ENCODE measurements at places on chromosomes 13 and 19.

DNA sequence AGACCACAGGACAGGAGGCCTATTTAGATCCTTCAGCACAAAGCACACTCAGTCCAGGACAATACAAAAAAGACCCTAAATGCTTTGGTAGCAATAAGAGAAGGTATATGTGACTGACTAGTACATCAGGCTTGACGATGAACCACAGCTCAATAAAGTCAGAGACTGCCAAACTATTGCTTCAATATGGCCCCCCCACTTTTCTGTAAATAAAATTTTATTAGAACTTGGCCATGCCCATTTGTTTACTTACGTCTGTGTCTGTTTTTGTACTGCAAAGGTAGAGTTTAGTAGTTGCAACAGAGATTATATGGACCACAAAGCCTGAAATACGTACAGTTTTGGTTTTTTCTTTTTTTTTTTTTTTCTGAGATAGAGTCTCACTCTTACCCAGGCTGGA lies 136.7 kb downstream of the IRS2 start:
- no peak for DNase-seq

DNA sequence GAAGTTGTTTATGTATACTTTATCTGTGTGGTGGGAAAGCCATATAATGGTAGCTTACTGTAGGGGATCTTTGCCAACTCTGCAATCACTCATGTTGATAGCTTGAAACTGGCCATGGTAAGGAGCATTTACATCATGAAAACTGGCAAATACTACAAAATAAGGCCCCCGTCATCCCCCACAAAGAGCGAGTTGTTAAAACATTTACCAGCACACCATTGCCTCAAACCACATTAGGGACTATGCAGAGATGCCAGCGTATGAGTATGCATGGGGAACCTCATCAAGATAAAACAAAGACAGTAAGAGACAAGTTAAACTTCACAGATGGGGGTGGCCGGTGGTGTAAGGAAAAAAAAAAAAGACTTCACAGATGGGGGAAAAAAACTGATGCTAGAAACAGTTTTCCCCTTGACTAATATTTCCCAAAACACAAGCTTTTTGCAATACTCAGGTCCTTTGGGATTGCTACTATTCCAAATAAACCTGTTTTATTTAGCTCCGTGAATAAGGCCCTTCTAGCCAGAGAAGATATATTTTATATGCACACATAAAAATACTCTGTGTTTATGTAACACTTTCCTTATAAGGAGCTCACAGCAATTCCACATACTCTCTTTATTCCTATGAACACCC lies 70.6 kb upstream of the SERP2 start:
- DNase-seq, result no peak

DNA sequence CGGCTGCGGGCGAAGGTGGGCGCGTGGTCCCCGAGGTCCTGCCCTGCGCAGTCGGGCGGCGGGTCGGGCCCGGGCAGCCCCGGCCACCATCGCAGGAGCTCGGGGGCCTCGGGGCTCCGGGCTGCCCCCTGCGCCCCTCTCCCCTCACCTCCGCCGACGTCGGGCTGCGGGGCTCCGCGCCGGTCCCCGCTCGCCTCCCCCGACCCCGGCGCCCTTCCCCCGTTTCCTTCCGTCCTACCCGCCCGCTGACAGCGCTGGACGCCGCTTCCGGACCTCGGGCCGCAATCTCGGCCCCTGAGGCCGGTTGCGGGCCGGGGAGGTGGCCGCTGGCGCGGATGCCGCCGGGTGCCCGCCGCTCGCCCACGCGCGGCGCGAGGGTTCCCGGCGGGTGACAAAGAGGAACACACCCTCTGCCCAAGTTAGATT lies 720 bp downstream of the FARP1 start:
- DNase-seq, result no peak

DNA sequence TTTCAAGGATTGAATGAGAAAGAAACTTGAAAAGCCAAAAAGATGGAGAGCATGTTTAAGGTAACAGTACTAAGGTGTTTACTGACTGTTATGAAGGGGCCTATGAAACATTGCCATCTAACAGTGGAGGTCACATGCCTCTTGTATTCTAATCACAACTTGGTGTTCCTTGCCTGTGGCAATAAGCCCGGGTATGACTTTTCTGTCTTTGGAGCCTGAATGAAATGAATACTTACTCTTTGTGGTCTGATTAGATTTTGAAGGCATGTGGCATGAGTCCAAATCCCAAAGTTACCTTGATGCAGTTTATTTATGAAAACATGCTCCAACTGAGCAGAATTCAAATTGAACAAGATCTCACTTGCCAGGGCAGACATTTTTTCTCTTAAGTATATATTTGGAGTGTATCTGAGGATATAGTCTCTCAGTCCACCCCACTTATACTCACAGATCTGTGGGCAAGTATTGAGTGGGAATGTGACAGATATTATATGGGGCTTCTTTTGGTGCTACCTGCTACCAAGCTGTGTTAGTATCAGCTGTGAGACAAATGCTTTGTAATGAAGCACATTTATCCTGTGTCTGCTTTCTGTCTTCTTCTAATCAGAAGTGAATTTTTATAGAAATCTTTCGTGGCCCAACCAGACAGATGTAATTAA lies 67.5 kb downstream of the B3GLCT start:
- no peak for DNase-seq

DNA sequence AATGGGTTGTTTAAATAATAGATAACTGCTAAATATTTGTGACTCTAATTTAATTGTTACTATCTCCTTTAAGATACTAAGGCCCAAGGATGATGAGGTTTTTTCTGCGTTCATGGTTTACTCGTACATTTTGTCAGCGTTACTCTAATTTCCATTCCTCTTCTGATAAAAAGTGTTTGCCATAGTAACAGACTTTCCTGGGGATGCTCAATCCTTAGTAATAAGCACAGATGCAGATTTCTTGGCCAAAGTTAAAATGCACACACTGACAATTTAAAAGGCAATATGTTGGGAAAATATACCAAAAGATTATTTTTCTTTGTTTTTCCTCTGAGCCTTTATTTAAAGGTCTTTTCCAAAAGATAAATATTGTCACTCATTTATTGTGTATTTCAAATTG lies 149.6 kb downstream of the IRS2 start:
- no peak for DNase-seq

GRCh38 chr13:32902874-32903273 lies 113.3 kb upstream of the KL start:
- DNase-seq, result no peak

GRCh38 chr19:8342684-8343482 lies at the start of gene KANK3:
TSS of gene KANK3 (minus strand) at chr19:8343262. CDS start at chr19:8337828, 5,434 bp downstream.
- peak; percentile 99 for DNase-seq

- DNase-seq, result no peak
Measured at GRCh38 chr13:34583181-34583580, 358.9 kb upstream of the NBEA start.

DNA sequence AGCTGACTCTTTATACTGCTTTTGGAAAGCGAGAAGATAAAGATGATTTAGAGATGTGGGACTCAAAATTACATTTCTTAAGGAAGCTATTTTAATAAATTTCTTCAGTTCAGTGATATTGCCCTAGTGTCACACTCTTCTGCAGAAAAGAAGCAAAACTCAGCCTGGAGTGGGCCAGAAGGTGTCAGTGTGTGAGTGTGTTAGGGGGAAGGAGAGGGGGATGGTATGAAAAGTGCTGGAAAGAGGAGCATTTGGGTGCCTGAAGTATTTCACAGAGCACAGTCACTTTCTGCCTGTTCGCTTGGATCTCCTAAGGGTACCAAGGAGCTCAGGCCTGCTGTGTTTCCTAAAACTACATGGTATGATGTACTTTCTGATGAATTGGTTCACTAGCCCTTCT lies 84.5 kb upstream of the FRY start:
- DNase-seq, result no peak

- no peak for DNase-seq
Measured at GRCh38 chr19:12112701-12113100, 27.4 kb downstream of the ZNF20 start.

DNA sequence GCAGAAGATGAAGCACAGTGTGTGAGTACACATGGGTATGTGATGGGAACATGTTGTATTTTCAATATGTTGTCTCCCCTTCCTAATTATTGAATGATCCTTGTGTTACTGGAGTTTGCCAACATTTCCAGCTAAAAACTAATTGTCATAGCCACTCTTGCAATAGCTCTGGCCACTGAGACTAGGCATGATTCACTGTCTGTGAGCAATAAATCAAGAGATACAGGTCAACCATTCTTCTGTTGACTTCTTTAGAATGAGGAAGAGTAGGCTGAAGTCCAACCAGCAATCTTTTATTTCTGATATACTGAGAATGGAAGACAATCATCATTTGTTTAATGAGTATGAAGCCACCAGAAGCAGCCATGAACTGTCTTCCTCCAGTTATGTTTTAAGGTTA lies 413.9 kb downstream of the SLITRK5 start:
- no peak for DNase-seq

GRCh38 chr19:15722956-15723355 lies 4.9 kb upstream of the OR10H2 start:
- DNase-seq, result no peak

DNA sequence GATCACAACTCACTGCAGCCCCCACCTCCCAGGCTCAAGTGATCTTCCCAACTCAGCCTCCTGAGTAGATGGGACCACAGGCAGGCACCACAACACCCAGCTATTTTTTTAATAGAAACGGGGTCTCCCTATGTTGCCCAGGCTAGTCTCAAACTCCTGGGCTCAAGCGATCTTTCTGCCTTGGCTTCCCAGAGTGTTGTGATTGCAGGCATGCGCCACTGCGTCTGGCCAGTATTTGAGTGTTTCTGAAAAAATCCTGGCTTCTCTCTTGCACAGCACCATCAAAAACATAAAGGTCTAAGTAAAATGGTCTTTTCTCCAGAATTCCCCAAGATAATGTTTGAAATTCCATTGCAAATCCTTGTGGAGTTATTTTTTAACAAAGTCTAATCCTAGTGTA lies 47.8 kb downstream of the ELF1 start:
- DNase-seq, result no peak

DNA sequence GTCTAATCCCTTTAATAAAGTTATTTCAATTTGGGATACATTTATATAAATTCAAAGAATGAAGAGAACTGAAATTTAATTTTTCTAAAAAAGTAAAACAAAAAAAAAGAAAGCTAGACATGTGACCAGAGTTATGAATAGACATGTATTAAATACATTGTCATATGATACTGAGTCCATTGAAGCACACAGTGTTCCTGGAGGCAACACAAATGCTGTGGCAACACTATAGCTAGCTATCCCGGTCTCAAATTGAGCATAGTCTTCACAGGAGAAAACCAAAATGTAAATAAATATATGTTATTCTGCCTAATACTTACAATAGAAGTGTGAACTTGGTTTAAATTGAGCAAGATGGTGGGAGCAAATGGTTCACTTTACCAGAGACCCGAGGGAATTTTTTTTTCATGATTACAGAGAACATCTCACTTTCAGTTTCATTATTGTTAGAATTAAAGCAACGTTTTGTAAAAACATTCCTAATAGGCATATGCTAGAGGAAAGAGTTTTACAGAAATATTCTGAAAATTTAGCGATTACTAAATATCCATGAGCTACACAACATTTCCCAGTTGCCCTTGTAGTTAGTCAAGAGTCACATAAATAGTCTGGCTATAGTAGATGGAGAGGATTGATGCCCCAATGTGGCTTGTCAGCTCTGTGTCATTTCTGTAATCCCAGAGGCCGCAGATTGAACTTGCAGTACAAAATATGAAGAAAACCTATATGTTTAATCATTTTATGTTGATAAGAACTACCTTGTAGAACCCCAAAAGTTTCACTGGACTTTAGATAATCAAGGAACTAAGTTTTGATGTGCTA lies 775.7 kb upstream of the SPRY2 start:
- DNase-seq, result no peak

DNA sequence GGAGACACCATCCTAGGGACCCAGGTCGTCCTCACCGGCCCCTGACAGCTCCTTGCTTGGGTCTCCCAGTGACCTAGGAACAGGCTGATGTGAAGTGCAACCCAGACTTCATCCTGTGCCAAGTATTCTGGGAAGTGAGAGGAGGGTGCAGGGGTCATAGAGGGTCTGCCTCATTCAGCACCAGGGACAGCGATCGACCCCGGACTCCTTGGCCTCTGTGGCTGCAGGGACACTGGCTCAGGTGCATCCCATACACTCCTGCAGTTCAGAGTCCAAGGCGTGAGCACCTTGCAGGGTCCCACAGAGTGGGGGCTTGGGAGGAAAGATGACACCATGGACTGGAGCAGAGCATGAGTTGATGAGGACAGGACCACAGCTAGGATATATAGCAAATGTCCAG lies 10.0 kb upstream of the OR10H2 start:
- no peak for DNase-seq

DNA sequence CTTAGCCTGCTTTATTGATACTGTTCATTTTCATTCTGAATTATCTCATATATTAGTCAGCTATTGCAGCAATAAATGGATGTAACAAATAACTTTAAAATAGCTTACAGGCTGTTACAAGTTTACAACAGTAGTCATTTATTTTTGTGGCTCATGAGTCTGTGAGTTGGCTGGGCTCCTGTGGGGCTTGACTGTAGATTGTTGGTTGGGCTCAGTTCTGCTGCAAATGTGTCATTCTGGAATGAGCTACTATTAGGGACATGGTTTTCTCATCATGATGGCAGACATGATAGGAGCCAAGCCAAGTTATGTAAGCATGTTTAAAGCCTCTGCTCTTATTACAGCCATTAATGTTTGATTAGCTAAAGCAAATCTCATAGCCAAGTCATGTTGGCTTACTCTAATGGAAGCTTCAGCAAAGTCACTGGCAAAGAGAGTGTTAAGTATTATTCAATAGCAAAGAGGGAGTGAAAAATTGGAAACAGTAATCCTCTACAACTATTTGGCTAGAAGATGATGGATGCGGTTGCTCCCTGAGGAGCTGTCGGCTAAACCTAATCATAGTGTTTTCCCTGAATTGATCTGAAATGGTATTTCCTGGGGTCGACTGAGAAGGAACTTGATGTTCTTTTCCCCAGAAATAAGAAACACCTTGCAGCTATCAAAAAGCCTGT lies 391.3 kb downstream of the TDRD3 start:
- DNase-seq, result no peak

DNA sequence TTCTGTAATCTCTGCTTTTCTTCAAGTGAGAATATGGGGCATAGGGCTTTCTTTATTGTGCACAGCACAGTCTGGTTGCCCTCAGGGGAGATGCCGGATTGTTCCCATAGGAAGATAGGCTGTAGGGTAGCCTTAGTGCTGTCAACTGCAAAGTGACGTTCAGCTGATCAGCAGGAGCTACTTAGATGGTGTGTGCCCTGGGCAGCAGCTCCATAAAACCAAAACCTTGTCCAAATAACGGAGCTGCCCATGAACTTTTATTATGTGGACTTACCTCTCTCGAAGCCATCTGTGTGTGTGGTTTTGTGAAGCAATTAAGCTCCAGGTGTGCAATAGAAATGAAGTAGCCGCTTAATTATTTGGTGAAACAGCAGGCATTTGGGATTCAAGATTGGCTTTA lies 120.0 kb upstream of the RNF113B start:
- no peak for DNase-seq

DNA sequence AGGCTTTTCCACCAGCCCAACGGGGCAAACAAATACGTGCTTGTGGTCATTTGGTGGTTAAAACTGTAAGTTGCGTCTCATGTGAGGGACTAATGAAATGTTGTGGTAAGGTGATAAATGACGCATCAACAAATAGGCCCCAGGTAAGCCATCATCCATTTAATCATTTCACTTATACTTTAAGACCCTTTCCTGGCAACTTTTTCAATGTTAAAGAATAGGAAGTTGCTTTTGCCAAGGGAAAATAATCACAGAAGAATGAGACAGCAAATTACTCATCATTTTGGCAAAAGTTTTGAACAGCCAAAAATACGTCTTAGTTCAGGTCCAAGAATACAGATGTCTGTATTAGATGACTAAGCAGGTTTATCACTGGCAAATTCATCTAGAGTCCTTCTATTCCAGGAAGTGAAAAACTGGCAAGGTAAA lies 660.4 kb downstream of the SLITRK1 start:
- DNase-seq, result no peak
